ENCODE measurements at places on chromosomes 5 and 9. TPM values are rescaled to one million over a fixed set of nuclear protein-coding genes. Genes with fewer than 3 reads are reported as not detected.

PHF24 gene
- total RNA-seq: not detected

CDKN2B-AS1 gene
- total RNA-seq: 1.1 TPM

OMD gene
- not detected for total RNA-seq

LHFPL2 gene
- 18.7 TPM for total RNA-seq

RNF208 gene
- 3.8 TPM for total RNA-seq

DNA sequence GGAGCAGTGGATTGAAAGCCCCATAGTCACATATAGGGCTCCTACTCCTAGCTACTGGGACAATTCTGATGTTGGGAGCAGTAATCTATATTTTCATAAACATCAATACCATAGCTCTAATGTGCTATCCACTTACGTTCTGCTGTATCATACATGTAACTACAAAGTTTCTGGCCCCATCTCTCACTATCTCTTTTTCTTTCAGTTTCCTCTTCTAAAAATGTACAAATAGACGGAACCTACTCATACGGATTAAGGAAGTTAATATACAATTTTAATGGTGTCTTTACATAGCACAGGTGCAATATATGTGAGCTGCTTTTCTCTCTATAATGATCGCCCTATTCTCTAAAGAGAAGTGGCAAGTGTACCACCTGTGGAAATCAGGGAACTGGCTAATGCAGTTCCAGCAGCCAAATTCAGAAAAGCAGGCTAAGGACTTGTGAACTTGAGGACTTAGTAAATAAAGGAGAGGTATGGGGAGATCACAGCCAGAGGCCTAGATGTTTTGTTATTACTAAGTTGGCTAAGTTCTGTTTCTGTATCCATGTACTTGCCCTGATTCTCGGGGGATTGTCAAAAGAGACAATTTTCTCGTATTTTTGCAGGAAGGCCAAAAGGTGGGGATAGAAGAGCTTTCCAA lies 1021.9 kb downstream of the CDH12 start:
- DNase-seq: no peak

DNA sequence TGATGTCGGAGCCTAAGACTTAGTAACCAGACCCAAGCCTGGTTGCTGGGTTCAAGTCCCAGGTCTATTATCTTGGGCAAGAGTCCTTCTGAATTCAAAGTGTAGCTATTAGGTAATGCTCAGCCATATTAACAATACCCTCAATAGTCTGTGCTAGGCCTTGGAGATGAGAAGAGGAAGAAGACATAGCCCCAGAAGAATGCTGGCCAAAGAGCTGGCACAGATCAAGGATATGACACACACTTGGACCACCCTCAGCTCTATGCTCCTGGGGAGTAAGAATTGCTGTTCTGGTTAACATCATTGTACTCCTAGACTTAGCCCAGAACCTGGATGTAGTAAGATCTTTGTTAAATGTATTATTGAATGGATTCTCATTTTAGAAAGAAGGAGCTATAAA lies 426.7 kb downstream of the CDK5RAP2 start:
- no peak for DNase-seq

GRCh38 chr5:26482810-26483375 lies 555.5 kb downstream of the CDH9 start:
- no peak for DNase-seq

- DNase-seq: no peak
Measured at GRCh38 chr5:4019009-4019769, 423.6 kb downstream of the IRX1 start.

GRCh38 chr9:107548298-107549142 lies 59.0 kb upstream of the KLF4 start:
- peak; percentile 72 for DNase-seq

DNA sequence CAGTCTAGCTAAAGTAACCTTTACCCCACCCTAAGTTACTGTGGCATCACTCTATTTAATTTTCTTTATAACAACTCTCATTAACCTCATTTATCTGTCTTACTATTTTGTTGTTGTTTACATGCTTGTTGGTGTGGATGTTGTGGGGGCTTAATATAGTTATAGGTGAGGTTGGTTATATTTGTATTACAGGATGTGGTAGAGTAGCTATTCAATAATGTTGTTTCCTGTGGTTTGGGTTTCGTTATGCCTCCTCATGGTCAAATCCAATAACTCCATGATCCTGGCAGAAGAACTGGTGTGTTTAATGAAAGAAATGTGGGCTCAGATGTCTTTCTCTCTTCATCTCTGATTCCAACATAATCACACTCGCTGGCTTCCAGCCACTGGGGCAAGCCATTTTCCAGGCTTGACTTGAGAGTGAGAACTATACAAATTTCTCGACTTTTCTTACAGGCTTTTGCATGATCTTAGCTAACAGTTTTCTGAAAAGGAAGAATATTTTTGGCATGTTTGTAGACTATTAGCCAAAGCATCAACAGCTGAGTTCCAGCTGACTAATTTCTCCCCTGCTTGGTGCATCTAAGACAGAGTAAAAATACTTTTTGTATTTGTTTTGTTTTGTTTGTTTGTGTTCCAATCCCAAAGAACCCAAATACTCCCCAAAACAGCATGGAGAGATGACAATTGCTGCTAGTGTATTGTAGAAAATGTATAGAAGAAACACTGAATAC lies 303.7 kb upstream of the PAPPA start:
- no peak for DNase-seq

DNA sequence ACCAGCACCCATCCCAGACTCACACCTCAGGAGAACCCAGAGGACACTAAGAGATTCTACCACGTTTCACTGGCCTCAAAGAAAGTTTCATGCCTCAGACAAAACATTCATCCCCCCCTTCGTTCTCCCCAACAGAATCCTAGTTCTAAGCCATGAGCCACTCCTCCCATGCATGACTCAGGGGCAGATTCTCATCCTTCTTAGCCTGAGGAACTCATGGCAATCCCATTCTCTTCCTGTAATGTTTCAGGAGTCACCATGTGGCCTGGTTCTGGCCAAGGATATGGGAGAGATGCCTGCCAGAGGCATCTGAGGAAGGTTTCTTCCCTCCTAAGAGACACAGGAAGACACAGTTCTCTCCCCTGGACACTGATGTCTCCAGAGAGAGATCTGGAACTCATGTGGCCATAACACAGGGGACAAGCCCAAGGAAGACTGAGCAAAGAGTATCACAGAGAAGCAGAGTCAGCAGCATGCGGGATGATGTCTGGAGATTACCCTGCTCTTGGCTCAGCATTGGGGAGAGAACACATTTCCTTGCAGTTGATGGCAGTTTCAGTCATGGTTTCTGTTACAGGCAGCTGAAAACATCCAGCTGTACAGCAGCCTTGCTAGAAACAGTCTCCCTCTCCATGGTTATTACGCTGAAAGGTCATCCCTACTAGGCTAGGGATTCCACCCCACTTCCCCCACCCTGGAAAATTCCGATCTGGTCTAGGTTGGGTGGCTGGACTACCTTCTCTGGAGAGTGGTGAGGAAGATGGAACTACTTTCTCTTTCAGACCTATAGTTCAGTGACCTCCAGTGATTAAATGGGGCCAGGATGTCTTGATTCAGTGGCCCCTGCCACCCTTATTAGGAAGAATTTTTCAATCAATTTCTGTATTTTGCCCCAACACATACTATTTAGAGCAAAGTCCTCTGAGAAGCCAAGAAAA lies 115.4 kb downstream of the ZNF608 start:
- DNase-seq: peak; percentile 64

GRCh38 chr9:33151007-33151557 lies 16.1 kb downstream of the B4GALT1 start:
- DNase-seq: peak; percentile 95

DNA sequence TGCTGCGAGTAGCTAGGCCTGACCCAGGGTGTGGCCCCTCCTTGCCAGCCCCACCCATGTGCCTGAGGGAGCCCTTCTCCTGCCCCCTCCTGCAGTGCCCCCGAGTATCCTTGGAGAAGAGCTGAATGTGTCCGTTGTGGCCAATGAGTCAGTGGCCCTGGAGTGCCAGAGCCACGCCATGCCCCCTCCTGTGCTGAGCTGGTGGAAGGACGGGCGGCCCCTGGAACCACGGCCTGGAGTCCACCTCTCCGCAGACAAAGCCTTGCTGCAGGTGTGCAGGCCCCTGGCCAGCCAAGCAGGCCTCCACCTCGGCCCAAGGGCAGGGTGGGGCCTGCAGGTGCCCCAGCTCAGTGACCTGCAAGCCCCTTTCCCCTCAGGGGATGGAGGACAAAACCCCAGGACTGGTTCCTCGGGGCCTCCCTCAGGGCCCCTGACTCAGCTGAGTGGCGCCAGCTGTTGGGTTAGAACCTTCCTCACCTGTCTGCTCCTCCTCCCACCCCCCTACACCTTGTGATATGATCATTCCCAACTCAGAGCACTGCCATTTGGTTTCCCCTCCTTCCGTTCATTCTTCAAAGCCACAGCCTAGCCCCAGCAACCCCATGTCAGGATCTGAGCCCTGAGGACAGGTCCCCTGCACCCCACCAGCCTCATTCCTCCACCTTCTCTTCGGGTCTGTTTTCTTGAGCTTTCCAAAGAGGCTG lies 80.0 kb upstream of the ASS1 start:
- no peak for DNase-seq

DNA sequence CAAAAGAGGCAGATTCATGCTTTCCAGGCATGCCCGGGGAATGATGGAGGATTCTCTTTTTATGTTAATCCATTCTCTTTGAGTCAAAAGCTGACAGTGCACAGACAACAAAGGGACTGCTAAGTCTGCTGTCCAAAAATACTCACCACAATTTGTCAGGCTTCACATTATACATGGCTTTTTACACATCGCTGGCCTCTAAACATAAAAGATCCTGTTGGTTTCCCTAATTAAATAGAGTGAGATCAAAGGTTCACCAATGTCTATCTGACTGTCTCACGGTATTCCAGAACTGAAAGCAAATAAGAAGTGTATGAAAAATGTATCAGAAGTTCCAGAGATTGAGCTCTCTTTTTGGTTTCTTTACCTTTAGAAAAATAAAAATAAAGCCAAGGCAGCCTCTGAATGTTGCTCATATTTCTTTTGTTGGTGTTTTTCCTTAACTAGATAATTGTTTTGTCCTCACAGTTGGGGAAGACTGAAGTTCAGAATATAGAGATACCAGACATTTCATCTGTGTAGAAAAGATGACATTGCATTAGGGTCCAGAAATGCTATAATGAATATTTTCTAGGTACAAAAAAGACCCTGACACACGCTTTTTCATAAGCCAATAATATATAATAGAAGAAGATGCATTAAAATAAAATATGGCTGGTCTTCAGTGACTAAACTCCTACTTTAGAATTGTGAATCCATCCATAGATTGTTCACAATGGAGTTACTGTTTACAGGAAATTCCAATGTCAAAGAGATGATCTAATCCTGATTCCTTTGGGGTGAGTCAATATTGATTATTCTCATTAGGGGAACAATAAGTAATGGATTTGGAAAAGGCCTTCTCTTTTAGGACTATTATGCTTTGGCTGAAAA lies 688.2 kb upstream of the CDH6 start:
- DNase-seq: no peak

- no peak for DNase-seq
Measured at GRCh38 chr5:178994580-178995340, at the start of gene GRM6. Gene GRM6, minus strand, starts transcription at chr5:178995320. Its CDS starts 376 bp downstream, at chr5:178994944.

GRCh38 chr5:40166802-40167201 lies 512.9 kb upstream of the PTGER4 start:
- no peak for DNase-seq

- DNase-seq: no peak
Measured at GRCh38 chr9:124265551-124265950, 7.8 kb downstream of the NEK6 start.

DNA sequence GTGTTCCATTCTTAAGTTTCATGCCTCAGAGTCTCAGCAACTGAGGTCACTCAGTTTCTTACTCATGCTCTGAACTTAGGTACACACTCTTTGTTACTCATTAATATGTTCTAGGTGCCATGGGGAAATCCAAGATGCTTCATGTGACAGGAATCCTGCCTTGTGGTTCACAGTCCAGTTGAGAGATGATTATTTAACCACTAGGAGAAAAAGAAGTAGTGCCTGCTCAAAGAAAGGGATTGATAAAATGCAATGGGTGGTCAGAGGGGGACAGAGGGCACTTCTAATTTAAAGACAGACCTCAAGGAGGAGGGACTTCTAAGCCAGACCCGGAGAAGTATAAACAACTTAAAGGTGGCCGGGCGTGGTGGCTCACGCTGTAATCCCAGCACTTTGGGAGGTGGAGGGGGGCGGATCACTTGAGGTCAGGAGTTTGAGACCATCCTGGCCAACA lies 69.0 kb downstream of the UGCG start:
- DNase-seq: peak; percentile 97

DNA sequence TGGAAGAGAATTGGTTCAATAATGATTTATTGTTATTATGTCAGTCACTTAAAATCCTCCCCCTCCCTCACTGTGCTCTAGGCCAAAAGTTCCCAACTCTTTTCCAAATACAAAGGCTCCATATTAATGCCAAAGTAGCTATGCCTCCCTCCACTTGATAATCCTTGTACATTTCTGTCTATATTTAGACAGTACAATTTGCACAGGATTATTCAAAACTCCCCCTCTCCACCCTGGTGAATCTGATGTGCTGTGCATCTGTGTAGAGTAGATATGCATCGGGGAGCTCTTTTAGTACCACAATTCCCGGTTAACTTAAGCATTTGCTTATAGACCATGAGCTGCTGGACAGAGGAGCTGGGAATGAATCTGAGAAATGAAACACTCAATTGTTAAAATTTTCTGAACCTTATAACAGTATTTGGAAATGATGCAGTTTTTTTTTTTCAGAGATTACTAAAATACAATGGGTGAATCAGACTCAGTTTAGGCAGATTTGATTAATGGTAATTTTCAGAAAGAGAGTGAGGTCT lies 27.6 kb downstream of the GLRA1 start:
- DNase-seq: no peak

GRCh38 chr5:1931604-1932231 lies 49.0 kb upstream of the IRX4 start:
- no peak for DNase-seq
